T-helper 2 cell (primary cell): ENCODE measurements at places on chromosomes 13 and 19.
A peak's percentile ranks its signal among the peaks of the same experiment; 100 is the strongest.

DNA sequence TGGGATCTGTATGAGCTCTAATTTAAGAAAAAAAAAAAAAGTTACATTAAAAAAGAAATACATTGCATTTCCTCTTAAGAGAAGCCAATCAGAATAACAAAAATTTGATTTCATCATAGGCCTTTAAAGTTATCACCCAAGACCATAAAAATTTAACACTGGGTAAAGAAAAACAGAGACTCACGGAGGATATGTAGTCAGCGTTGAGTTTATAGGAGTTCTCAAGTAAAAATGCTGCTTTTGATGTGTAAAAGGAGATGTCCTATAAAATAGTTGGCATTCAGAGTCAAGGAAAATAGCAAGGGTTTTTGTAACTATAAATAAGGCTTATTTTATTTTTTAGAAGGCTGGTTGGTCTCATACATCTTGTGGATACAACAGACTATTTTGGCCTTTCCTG, 191.1 kb downstream of the EFNB2 start:
- no peak for DNase-seq

- peak; percentile 65 for DNase-seq
Observed at GRCh38 chr19:47239610-47240296, 8.8 kb upstream of the BBC3 start.

DNA sequence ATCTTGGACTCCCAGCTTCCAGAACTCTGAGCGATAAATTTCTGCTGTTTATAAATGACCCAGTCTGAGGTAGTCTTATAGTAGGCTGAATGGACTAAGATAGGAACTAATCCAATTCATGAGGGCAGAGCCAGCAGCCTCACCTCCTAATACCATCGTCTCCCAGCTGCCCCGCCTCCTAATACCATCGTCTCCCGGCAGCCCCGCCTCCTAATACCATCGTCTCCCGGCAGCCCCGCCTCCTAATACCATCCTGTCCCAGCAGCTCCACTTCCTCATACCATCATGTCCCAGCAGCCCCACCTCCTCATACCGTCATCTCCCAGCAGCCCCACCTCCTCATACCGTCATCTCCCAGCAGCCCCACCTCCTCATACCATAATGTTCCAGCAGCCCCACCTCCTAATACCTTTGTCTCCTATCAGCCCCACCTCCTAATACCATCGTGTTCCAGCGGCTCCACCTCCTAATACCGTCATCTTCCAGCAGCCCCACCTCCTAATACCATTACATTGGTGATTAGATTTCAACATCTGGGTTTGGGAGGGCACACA, 2.4 kb upstream of the ARGLU1 start:
- no peak for DNase-seq

DNA sequence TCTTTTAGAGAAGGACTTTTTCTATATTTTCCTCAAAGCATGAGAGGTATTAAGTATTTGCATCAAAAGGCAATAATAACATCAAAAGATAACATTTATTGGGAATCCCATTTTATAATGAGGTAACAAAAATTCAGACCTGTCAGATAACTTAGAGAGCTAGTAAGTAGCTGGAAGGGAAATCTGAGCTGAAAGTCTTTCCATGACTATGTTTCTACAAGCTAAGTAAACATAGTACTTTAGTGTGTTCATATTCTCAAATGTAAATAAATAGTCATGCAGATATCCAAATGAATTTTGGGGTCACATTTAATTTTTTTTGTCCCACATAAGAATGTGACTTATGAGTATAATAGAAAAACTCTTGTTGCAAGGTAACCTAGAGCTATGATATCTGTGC, 87.3 kb upstream of the FBXL3 start:
- DNase-seq, result no peak

DNA sequence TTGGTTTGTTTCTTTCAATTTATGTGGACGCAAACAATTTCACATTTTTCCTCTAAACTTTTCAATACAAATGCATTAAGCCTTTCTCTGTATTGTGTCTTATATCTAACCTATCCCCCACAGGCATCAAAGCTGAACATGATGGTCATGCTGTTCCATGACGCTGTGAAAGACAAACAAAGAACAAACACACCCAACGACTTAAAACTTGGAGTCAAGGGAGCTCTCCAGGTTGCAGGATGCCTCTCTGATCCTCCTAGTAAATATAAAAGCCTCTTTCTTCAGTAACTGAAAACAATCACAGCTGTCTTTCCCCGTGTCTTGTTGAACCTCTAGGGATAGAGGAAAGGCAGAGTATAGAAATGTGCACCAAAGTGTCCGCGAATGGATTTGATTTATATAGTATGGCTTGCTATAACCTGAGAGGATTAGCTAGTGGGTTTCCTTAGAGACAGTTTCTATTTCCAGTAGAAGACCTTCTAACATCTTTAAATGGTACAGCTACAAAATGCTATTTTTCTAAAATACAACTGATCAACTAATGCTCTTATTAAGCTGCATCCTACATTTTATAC, 43.1 kb downstream of the PCDH9 start:
- DNase-seq, result no peak

DNA sequence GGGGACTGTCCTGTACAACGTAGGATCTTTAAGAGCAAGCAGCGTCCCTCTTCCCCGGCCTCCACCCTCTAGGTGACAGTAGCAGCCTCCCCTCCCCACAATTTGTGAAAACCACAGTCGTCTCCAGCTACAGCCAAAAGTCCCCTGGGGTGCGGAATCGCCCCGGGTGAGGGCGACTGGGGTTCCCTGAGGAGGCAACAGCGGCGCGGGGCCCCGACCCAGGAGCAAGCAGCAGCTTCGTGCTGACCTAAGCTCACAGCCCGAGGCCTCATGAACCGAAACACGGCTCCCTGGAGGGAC, 322 bp downstream of the ZNF558 start:
- DNase-seq, result no peak

GRCh38 chr13:89784161-89784809, 1563.2 kb upstream of the MIR17HG start:
- no peak for DNase-seq

DNA sequence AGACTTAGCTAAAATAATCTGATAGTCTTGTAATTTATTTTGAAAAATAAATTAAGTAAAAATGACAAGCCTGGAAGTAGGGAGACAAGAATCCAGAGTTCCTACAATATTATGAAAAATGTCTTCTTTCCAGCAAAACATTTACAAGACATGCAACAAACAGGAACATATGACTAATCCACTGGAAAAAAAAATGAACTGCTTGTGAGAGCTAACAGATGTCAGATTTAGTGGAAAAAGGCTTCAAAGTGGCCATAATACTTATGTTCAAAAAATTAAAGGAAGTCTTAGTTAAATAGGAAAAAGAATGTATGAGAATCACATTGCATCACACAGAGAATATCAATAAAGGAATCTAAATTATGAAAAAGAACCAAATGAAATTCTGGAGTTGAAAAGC, 2082.0 kb upstream of the PCDH20 start:
- DNase-seq, result no peak

DNA sequence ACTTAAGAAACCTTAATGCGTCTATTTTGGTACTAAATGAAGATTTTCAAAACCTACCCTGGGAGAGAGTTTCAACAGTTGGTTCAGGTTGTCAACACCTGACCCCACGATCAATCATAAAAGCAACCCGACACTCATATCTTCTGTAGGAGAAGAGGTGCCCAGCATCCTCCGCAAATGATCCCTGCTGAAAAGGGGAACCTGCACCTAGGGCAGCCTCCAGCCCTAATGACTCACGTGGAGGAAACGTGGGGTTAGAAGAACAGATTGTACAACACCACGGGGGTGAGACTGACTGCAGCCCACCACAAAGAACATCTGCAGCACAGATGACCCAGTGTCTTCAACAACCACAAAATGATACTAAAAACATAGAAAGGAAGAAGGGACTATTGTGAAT, 116.3 kb downstream of the RAB20 start:
- DNase-seq, result no peak

DNA sequence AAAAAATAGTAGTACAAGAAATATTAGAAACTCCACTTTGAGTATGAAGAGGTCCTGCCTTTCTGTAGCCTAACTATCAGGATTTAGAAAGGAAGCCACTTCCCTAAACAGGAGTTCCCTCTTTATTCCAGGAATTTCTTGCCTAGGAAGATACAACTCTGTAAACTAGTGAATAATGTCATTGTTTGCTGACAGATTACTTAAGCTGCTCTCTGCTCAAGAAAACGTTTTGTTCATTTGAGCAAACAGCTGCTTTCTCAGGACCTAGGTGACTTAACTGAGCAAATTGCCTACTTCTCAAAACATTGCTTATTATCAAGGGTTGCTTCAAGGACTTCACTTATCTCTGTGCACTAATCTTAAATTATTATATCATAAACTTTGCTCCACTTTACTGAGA, 1419.4 kb upstream of the SLC10A2 start:
- no peak for DNase-seq

DNA sequence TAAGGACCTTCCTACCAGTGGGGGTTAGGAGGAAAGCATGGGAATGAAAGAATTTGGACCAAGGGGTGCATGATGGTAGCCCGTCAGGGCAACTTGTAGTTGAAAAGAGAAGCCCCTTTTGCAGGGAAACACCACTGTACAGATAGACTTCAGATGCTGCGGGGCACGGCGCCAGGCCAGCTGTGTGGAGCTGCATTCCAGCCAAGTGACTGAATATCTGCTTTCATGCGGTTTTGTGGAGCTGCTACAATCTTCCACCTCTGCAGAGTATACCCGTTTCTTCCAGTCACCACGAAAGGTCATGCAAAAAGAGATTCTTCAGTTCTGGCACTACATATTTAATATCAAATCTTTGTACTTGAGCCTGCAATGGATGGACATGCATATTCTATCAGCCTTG, 104.7 kb downstream of the RGCC start:
- no peak for DNase-seq

GRCh38 chr13:97401421-97401820, 32.5 kb upstream of the RAP2A start:
- DNase-seq, result no peak

DNA sequence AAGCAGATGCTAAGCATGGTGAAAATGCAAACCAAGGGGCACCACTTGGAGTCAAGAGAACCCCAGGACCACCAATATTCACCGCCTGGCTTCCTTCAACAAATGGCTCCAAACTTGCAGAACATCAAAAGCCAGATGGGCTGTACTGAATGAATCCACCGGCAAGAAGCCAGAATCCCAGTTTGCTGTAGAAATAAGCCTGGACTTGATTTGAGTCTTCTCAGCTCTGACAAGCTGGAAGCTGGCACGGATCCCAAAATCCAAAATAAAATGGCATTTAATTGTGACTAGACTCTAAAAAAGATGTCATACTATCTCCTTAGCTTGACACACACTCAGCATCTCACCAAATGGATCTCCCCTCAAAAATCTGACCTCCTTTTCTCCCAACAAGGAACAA, 11.9 kb downstream of the EFNB2 start:
- no peak for DNase-seq

DNA sequence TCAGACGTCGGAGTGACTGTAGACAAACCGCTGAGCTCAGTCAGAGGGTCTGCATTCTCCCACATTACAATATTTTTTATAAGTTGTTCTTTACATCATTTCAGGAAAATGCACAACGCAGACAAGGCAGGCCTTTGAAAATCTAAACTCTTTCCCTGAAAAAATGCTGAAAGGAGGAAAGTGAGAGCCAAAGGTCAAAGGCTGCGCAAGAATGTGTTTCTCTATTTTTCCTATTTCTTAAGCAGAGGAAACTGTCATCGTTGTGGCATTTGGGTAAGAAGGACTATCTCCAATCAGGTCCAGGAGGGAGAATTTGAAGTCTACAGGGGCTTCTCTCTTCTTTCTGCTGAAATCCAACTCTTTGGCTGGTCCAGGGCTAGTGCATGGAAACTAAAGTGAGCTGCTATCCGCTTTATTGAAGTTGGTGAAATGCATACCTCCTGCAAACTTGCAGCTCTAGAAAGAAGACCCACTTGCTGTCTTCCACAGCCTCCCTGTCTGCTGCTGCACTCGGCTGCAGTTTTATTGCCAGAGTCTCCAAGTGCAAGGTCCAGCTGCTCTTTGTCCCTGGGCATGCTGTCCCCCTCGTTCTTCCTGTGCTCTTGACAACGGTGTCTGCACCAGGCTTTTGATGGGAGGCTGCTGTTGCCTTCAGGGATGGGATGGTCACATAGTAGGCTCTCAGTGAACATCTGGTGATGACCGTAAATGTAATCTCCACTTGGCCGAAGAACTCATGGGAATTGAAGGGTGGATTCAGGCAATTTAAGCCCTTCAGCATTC, 31.2 kb downstream of the ZNF536 start:
- no peak for DNase-seq

- DNase-seq, result no peak
Observed at GRCh38 chr13:109371066-109371465, 415.3 kb downstream of the IRS2 start.

DNA sequence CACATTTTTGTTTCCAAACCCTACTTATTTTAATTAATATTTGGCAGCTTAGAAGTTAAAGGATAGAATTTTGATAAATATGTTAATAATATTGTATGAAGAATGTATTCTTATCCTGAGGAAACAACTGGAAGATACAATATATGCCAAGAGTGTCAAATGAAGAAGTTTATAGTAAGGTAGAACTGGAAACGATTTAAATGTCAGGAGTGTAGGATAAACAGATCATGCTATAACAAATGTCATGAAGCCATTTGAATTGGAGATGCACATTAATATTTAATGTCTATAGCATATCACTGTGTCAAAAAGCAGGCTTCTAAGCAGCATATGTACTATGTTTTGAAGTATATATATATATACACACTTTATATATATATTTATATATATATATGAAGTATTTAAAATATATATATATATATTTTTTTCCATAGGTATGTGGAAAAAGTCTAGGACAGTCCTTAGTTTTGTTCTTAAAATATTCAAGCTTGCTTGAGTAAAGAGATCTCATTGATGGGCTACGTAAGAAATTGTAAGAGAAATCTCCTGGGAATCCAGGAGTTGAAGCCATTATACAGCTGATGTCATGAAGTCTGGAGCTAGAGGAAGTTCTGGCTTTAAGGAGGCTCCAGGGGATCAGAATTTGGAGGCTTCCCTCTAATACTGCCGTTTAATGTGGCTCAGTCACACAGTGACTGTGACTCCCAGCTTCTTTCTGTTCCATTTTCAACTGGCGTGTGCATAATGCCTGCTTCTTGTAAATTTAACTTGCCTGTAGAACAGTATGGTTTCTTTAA, 79.9 kb upstream of the MYCBP2 start:
- no peak for DNase-seq

DNA sequence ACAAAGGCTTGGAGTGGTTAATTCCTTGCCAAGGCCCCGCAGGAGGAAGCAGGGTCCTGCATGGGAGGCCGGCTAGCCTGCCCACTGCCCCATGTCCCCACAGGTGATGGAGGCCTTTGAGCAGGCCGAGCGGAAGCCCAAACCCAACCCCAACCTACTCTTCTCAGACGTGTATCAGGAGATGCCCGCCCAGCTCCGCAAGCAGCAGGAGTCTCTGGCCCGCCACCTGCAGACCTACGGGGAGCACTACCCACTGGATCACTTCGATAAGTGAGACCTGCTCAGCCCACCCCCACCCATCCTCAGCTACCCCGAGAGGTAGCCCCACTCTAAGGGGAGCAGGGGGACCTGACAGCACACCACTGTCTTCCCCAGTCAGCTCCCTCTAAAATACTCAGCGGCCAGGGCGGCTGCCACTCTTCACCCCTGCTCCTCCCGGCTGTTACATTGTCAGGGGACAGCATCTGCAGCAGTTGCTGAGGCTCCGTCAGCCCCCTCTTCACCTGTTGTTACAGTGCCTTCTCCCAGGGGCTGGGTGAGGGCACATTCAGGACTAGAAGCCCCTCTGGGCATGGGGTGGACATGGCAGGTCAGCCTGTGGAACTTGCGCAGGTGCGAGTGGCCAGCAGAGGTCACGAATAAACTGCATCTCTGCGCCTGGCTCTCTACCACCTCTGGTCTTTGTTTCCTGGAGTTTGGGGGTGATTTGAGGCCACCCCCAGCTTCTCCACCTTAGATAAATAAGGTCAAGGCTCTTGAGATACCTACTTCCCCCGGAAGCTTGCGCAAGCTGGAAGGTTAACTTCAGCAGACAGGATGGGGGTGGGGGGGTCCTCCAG, 2.6 kb downstream of the B3GNT8 start:
- DNase-seq, result no peak
